ENCODE measurements at places on chromosomes 6 and 20.

- DNase-seq: no peak
Observed at GRCh38 chr20:46899621-46900020, 5.0 kb downstream of the EYA2 start.

GRCh38 chr6:121142093-121142492 is 192.2 kb downstream of the TBC1D32 start:
- no peak for DNase-seq

DNA sequence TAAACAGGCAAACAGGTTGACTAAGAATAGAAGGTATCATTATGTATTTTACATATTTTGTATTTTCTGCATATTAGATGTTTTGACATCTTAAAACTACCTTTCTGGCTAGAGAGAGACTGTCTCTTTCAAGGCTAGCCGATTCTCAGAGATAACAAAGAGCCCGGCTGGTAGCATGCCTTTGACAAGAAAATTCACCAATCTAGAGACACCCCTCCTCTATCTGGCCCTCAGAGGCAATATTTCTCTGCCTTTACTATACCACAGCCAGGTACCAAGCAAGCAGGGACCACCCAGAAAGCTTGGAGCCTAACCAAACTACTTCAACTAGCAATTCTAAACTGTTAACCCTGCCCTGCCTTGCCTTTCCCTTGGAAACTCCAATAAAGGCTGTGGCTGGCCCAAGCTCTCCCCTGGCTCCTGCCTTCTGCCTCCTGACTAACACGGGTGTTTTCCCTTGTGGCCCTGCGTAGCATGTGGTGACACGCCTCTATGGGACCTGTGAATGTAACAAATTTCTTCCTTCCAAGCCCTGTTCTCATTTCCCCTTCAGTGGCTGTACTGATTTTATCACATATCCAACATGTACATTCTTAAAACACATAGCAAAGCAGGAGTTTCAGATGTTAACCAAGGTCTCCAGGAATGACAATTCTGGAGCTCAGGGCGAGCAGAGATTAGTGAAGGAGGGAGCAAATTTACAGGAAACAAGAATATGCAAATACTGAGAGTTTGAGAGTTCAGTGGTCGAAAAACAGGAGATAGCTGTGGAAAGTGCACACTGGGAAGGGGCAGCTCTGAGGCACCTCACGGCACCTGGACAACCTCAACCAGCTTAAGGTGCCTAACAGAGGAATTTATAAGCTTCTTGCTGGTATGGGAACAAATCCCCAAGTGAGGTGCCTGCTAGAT is 120.8 kb downstream of the BACH2 start:
- DNase-seq: peak; percentile 44

GRCh38 chr6:28897369-28897745 is 26.4 kb downstream of the TRIM27 start:
- no peak for DNase-seq

- DNase-seq: no peak
Observed at GRCh38 chr20:64106435-64106961, 867 bp downstream of the NPBWR2 start.

DNA sequence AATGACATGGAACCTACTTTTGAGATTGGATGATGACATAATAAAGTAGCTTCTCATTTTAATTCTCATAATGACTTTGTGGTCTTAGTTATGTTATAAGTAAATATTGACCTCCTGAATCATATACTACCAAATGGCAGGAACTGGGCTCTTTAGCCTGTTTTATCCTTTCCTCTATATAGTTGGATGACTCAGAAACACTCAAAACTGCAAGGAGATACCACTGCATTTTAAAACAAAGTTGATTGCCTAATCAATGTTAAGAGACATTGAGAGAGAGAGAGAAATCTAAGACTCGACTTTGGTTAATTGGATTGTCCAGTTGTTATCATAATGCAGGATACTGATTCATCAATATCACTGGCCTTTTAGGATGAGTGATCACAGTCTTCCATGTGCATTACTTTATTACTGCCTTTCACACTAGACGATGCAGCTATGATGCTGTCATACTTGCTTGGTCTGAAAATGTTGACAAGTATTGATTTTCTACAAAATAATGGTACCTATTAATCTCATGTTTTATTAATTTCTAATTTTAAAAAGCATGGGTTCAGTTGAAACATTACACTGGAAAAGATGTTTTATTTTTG is 320.0 kb downstream of the NKAIN2 start:
- no peak for DNase-seq

GRCh38 chr6:126781582-126781981 is 336.9 kb upstream of the RSPO3 start:
- DNase-seq: no peak

Data from CD4-positive, alpha-beta T cell treated with Interleukin-4 for 1 hour (primary cell).